ENCODE measurements at places on chromosomes 3 and 15.

DNA sequence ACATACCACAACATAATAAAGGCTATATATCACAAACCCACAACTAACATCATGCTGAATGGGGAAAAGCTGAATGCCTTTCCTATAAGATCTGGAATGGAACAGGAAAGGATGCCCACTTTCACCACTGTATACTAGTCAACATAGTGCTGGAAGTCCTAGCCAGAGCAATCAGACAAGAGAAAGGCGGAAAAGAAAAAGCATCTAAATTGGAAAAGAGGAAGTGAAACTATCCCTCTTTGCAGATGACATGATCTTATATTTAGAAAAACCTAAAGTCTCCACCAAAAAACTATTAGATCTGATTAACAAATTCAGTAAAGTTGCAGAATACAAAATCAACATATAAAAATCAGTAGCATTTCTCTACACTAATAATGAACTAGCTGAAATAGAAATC, 14.6 kb upstream of the PIK3CA start:
- no peak for DNase-seq

DNA sequence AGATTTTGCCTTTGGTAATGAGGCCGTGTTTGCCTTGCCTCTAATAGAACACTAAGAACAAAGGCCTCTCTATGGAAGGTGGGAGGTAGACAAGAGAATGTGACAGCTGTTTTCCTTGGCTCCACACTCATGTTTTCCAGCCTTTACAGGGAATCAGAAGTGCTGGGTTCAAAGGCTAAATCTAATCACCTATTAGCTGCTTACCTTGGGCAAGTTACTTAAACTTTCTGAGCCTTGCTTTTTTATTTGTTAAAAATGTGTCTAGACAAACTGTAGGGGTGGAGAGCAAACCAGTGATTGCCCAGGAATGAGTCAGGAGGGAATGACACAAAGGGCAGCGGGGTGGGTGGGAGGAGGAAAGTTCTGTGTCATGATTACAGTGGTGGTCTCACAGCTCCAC, 179.0 kb downstream of the P3H2 start:
- DNase-seq: no peak

DNA sequence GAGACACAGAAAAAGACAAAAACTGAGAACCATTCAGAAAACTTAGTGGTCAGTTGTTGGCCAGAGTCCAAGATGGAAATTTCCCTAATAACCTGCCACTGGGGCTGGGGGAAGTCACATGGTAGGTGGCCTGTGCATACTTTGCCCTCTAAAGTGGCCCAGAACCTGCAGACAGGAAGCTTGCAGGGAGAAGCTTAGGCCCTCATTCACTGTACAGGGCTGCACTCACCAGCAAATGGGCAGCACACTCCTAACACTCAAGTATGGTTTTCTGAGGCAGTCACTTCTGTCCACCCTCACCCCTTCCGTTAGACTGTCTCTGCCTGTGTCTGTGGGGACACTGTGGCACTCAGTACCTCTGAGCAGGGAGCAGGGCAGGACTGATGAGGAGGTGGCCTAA, 14.5 kb upstream of the RNU6-1 start:
- no peak for DNase-seq

GRCh38 chr15:34239151-34239808, 14.5 kb downstream of the EMC4 start:
- DNase-seq: peak; percentile 80

GRCh38 chr3:37402351-37402750, 228.0 kb upstream of the LRRFIP2 start:
- no peak for DNase-seq

GRCh38 chr3:40494698-40495097, 11.1 kb upstream of the ZNF620 start:
- DNase-seq: no peak

DNA sequence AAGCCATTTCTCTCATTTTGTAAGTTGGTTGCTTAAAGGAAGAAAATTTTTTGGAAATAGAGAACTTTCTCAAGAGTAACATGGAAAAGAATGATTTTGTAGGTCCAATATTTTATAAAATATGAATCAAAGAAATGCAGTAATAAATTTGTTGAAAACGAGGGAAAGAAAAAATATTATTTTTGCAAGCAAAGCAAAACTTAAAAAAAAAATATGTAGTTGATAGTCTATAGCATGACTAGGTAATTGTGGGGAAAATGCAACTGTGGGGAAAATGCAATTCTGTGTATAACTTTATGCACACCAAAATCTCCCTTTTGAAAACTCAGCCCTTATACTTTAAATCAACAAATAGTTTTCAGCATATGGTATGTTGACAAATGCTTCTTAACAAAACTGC, 604.0 kb upstream of the AGTR1 start:
- DNase-seq: no peak

GRCh38 chr15:63401078-63401477, 19.4 kb upstream of the CA12 start:
- DNase-seq: no peak

DNA sequence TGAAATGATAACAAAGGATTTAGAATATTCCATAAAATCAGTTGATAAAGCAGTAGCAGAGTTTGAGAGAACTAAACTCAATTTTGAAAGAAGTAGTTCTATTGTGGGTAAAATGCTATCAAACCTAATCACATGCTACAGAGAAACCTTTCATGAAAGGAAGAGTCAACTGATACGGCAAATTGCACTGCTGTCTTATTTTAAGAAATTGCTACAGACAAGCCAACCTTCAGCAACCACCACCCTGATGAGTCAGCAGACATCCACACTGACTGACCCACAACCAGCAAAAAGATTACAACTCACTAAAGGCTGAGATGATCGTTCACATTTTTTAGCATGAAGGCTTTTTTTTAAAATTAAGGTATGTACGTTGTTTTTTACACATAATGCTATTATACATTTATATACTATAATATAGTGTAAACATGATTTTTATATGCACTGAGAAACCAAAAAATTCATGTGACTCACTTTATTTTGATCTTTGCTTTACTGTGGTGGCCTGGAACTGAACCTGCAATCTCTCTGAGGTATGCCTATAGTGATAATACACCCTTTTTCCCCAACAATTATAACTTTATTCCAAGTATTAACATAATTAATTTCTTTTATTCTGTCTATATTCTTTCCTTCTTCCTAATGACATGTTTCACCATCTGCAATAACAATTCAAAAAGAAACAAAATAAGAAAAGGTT, 109.9 kb downstream of the TBC1D5 start:
- peak; percentile 55 for DNase-seq

DNA sequence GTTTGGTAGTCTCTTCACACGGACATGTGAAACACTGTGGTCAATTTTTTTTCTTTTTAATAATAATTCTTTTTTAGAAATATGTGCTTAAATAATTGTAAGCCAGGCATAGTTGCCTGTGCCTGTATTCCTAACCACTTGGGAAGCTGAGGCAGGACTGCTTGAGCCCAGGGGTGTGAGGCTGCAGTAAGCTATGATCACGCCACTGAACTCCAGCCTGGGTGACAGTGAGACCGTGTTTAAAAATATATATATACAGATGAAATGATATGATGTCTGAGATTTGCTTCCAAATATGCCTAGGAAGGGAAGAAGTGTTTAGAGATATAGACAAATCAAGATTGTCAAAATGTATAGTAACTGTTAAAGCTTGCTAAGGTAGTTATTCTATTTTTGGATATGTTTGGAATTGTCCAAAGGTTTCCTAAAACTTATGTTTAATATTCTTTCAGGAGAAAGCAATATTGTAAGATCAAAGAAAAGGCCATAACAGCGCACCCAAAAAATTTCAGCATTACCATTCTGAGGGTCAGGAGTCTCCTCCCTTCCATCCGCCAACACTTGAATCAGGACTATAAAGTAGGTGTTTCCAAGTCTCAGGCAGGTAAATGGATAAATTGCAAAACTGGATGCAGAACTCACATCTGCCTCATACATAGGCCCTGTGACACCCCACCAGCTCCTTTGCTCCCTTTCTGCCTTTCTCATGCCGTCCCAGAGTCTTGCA, 532 bp upstream of the SELENOT start:
- no peak for DNase-seq

DNA sequence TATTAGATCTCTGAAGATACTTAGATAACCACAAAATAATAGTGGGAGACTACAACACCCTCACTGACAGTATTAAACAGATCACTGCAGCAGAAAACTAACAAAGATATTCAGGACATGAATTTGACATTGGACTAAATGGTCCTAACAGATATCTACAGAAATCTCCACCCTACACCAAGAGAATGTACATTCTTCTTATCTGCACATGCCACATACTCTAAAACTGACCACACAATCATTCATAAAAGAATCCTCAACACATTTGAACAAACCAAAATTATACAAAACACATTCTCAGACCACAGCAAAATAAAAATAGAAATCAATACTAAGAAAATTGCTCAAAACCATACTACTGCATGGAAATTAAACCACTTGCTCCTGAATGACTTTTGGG, 116.3 kb downstream of the DTWD1 start:
- DNase-seq: no peak

- peak; percentile 61 for DNase-seq
Measured at GRCh38 chr3:50226888-50227389, 9.1 kb upstream of the GNAI2 start.

GRCh38 chr3:20103731-20104130, 63.5 kb downstream of the KAT2B start:
- DNase-seq: peak; percentile 37

GRCh38 chr3:72080095-72080494, 295.1 kb upstream of the PROK2 start:
- no peak for DNase-seq

GRCh38 chr15:59296181-59296617, 76.5 kb downstream of the MYO1E start:
- DNase-seq: no peak

DNA sequence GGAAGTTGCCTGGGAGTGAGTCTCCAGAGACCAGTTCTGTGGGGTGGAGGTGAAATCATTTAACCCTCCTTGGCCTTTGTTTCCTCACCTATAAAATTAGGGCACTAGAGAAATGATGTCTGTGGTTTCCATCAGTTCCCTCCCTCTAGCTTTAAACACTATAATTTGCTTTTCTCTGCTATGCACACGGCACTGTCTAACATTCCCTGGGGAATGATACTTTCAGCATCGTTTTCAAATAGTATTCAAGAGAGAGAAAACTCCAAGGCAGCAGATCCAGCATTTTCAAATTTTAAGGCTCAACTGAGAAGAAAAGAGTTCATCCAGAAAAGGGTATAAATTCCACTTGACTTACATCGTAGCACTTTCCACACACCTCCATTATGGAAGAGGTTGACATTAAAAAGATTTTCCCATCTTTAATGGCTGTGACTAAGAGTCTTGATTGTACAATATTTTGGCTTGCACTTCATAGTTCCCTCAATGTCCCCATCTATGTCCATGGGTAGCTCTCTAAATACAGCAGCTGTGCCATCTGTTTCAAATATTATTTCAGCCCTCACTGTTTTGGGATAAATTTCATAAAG, 137.7 kb upstream of the ZPLD1 start:
- DNase-seq: no peak

DNA sequence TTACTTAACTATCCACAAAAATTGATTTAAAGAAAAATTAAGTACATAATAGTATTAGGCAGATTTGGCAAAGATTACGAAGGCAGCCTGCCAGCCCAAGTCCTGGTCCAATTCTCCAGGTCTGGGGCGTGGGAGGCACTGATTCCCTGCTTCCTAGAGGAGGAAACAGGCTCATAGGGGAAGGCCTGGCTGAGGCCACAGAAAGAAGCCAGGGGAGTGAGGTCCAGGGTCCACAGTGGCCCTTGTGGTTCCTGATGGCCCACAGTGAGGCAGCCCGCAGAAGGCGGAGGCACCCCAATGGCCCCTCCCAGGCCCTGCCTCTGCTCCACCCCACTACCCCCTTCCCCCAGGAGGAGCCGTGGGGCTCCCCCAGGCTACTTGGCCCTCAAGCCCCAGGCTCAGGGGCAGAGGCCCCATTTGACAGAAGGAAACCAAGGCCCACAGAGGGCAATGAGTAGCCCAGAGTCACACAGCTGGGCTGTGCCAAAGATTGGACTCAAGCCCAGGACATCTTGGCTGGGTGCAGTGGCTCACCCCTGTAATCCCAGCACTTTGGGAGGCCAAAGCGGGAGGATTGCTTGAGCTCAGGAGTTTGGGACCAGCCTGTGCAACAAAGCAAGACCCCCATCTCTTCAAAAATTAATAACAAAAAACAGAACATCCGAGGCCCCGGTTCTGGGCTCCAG, 21.0 kb downstream of the H1-8 start:
- DNase-seq: no peak

DNA sequence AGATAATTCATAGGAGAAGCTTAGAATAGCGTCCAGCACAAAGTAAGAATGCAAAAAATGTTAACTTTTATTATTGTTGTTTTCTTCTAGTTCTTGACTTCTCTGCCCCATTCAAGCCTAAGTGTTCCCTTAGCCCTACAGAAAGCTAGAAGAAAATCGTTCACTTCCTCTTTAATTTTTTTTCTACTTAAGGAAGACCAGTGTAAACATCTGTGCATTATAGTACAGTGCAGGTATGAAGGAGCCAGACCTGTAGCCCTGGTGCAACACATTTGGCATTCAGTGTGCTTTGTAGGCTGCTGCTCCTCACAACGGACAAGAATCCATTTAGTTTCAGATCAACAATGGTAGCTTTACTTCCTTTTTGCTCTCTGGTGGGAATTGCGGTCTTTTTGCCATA, 127.8 kb upstream of the SLC7A14 start:
- no peak for DNase-seq

DNA sequence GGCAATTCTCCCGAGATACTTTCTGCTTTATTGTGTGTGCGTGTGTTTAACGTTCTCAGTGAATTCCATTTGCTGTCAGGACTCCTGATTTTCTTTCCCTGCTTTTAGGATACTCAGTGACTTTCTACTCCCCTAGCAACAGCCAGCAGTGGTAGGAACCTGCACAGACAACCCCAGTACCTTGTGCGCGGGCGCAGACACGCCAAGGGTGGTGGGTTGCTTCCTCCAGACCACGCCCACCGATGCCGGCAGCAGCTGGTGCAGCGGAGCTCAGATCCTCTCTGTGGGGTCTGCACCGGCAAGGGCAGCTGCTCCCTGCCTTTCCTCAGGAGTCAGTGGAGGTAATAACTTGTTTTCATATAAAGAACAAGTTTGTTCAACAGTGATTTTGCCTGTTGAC, 225.1 kb upstream of the NDN start:
- no peak for DNase-seq

All from activated CD4-positive, alpha-beta T cell treated with anti-CD3 and anti-CD28 coated beads, Interleukin-10, Interleukin-2, amounts not matched to agents 100 ng/mL and 50 ng/mL, durations not matched to agents 16 hours and 8 hours (primary cell).